ENCODE measurements at places on chromosomes 3 and 15.

GRCh38 chr3:195008816-195009215 is 262.1 kb downstream of the XXYLT1 start:
- no peak for DNase-seq

DNA sequence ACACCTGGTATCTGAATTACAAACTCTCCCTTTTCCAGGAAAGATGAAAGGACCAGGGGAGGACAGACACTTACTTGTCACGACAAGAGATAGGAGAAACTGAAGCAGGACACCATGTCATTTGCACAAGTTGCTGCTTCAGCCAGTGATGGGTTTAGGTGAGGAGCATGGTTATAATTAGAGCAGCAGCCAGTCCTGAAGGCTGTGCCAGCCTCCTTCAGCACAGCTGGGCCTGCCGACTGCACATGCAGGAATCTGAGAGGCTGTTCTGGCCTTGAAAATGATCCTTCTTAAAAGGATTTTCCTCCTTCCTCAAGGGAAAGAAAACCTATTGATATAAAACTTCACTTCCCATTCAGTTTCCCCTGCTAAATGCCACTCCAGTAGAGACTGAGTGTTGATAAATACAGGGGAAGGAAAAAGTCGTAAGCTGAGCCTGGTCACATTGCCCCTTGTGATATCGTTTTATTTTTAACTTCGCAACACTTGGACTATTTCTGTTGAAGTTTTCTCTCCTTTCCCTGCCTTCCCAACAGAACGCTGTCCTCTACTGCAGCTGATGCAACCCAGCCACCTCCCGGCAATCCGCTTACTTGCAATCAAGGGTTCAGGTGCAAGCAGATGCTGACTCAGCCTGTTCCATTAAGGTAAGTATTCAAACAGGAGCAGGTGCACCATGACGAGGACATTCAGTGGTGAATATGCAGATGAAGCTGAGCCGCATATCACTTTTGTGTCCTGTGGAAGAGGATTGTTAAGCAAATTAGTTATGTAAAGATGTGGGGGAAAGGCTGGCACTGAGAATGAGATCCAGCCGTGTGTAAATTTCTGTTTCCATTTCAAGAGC is at the start of gene FBXO40:
Gene FBXO40 (plus strand): TSS at position 524 of the 847 bp plus-strand sequence. CDS start 27,197 bp downstream, outside the sequence.
- DNase-seq, result no peak

GRCh38 chr3:144164352-144164751 is 192.7 kb downstream of the DIPK2A start:
- no peak for DNase-seq

DNA sequence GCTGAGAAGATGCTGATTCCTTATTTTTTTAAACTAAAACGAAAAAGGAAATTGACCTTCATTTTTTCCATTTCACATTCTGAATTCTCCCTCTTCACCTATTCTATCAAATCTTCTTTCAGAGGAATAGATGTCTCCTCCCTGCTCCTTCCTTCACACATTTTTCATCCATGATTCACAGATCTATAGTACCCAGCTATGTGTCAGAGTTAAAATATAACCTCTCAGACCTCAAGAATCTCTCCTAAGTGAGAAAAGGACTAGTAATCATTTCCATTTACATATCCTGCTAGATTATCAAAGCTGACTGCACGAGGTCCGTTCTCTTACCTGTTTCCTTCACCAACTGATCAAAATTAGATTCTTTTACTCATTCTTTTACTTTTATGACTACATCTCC is 1297.6 kb upstream of the ALCAM start:
- DNase-seq, result peak; percentile 1

- DNase-seq, result no peak
These were observed 31.5 kb upstream of the MINDY4B start for GRCh38 chr3:150936693-150937092.

- DNase-seq, result no peak
These were observed 26.1 kb downstream of the RASGRP1 start for GRCh38 chr15:38538328-38539007.

DNA sequence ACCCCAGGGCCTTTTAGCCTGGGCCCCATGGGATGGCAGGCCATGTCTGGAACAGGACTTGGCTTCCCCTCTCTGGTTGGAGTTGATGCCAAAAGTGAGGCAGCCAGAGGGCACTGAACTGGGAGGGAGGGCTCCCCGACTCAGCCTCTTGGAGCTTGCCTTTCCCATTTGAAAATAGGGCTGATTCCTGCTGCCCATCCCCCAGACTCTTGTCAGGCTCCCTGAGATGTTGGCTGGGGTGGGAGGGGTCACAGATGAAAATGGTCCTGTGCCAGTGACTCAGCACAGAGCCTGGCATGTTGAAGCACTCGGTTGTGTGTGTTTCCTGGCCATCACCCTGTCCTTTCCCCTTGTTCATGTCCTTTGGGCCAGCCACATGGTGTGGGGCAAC is 6.6 kb downstream of the PPCDC start:
- no peak for DNase-seq

DNA sequence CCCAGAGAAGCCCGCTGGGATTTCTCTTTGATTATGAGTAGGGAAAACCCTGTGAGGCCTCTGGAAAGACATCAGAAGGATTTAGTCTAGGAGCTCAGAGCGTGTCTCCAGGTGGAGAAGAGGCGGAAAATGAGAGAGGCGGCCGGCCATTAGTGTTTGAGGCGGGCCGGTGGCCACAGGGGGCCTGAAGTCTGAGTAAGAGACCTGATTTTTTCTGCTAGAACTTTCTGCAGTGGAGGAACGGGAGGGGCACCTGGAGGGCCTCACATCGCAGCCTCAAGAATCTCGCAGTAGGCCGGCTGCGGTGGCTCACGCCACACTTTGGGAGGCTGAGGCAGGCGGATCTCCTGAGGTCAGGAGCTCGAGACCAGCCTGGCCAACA is 28.5 kb downstream of the KLHDC8B start:
- DNase-seq, result no peak

- DNase-seq, result no peak
These were observed 33.2 kb downstream of the PAK2 start for GRCh38 chr3:196772897-196773296.

DNA sequence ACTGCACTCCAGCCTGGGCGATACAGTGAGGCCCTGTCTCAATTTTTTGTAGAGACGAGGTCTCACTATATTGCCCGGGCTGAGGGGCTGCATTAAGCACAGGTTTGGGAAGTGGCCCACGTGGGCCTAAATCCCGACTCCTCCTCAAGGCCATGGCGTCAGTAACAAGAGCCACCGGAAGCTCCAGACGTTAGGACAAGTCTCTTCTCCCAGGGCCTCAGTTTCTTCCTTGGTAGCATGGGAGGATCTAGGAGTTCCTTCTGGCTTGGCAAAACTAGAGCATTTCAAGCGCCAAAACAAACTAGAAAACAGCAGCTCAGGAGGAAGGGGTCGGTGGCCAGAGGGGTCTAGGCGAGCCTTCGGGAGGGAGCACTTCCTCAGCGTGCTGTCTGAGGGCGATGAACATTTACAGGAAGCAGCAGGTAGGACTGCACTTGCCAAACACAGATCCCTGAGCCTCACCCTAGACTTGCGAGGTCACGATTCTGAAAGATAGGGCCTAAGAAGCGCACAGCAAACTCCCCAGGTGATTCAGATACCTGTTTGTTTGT is 536 bp downstream of the SNAPC5 start:
- no peak for DNase-seq

All from astrocyte of the hippocampus (primary cell).